ENCODE measurements at places on chromosomes 12 and 14.

- DNase-seq: peak; percentile 72
These were observed 4.7 kb upstream of the CDH24 start for GRCh38 chr14:23062002-23062401.

DNA sequence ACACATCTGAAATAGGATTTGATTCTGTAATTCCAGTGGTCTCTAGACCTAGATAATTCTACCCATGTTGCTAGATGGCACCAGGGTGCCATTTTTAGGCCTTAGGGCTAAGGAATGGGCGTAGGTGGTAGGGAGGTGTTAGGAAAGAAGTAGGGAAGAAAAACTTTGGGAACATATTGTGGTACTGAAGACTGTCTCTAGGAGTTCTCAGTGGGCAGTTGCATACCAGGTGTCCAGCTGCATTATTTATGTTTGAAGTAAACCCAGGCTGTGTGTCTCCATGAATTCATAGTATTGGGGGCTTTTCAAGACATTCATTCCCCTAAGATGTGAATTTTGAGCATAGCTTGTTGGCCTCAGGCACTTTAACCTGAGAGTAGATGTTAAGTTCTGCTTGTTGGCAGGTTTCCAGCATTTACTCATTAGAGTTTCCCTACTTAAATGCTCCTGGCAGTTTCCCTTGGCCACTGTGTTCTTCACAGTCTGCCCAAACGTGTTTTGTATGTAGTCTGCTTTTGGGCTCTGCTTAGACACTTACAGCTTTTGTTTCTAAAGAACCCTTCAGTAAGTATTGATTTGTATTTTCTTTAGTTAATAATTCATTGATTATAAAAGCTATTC is 31.5 kb upstream of the CCT2 start:
- peak; percentile 35 for DNase-seq

- no peak for DNase-seq
These were observed 16.3 kb upstream of the IRF2BPL start for GRCh38 chr14:77044783-77045237.

DNA sequence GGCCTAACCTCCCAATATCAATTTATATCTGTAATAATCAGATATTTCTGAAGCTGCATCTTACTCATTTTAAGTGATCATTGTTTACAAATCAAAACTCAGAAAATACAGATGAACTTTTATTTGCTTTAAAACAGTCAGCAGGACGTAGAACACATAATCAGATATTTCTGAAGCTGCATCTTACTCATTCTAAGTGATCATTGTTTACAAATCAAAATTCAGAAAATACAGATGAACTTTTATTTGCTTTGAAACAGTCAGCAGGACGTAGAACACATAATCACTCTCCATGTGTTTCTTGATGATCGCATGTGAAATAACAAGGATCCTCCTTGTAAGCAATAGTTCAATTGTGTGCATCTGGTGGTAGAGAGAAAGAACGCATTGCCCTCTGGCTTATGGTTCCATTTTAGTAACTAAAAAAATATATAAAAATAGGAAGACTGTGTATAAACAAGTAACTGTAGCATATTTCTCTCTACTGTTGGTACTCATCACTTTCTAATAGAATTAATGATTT is 15.0 kb upstream of the TMTC2 start:
- no peak for DNase-seq

DNA sequence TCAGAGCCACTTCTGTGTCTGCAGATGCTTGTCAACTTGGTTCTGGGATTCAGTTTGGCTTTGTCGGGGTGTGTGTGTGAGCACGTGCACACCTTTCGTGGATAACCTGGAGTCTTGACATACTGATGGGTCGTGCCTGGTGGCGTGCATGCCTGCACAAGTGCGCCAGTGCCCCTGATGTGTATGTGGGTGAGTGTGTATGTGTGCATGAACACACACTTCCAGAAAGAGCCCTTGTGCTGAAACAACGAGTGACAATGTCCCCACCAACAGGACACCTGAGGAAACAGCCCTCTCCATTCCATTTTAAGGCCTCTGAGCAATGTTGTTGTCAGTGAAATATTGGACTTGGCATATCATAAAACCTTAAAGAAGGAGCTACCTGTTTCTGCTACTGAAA is 53.9 kb downstream of the SMUG1 start:
- DNase-seq: no peak

- DNase-seq: no peak
These were observed 49.9 kb downstream of the ESR2 start for GRCh38 chr14:64244279-64244678.

GRCh38 chr12:117279606-117280005 is 81.8 kb downstream of the NOS1 start:
- no peak for DNase-seq

- DNase-seq: no peak
These were observed 7.9 kb upstream of the HCAR1 start for GRCh38 chr12:122738571-122738970.

DNA sequence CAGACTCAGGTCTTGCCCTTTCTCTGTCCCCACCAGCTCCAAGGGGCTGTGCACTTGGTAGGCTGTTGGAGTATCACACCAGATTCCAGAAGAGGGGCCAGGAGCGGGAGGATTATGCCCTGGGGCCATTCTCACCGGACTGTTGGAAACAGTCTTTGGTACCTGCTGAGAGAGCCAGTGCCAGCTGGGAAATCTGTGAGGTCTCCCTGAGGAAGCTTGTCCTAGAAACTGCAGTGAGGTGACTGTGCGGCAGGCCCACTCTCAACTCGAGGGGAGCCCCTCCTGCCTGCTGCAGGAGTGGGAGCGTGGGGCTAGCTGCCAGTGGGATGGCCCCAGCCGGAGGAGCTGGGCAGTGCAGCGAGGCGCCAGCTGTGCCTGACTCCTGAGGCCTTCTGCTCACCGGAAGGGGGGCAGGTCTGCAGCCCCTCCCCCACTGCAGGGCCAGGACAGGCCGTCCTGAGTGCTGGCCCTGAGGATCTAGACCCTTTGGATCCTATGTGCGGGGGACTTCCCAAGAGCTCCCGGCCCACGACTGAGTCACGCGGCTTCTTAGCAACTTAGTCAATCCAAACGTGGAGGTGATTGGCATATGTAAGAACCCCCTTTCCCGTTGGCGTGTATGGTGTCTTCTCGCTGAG is 295.2 kb downstream of the CACNA1C start:
- DNase-seq: no peak

GRCh38 chr12:65741656-65742017 is 82.6 kb upstream of the HMGA2 start:
- DNase-seq: no peak

DNA sequence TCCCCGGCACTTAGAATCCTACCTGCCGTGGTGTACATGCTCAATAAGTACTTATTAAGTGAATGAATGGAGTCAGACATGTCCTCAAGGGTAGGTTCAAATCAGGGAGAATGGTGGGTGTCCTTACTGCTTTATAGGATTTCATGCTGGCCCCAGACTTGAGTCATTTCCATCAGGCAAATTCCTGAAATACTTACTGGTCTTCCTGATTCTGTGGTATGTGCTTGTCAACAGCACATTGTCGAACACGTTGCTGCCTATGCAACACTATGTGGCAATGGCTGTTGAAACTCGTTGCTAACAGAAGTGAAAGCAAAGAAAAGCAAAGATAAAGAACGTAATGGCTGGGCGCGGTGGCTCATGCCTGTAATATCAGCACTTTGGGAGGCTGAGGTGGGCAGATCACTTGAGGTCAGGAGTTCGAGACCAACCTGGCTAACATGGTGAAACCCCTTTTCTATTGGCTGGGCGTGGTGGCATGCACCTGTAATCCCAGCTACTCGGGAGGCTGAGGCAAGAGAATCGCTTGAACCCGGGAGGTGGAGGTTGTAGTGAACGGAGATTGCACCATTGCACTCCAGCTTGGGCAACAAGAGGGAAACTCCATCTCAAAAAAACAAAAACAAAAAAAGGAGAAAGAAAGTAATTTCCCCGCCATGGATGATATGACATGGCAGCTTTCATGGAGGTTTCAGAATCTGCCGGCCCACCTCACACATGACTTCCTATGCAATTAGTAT is 214.9 kb downstream of the ZFP36L1 start:
- DNase-seq: peak; percentile 100

DNA sequence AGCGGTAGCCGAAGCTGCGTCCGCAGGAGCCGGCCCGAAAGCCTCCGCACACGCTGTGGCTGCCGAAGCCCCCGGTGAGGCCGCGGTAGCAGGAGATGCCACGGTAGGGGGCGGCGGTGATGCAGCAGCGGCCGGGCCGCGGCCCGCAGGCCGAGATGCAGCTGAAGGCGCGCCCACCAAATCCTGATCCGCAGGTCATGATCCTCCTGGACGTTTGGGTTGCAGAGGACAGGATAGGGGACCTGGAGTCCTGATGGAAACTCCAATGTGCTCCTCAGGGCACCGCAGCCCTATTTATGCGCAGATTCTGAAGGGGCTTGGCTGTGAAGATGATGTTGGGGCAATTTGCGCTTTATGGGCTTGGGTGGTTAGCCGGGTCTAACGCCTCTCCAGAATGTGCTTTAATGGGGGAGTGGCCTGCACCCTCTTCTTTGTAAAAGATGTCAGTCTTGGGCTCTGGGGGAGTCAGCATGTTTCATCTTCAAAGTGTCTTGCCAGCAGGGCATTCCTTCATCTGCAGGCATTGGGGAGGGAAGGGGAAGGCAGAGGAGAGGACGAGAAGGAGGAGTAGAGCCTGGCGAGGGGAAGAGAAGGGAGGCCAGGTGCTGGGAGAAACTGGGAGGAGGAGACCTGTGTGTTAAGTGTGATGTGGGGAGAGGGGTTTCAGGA is at the start of gene KRT81:
Gene KRT81, minus strand, starts transcription at position 268 of the 669 bp plus-strand sequence. Its CDS starts 69 bp downstream, at position 199.
- DNase-seq: no peak

- no peak for DNase-seq
These were observed 19.0 kb upstream of the RNASE12 start for GRCh38 chr14:20610002-20610765.

DNA sequence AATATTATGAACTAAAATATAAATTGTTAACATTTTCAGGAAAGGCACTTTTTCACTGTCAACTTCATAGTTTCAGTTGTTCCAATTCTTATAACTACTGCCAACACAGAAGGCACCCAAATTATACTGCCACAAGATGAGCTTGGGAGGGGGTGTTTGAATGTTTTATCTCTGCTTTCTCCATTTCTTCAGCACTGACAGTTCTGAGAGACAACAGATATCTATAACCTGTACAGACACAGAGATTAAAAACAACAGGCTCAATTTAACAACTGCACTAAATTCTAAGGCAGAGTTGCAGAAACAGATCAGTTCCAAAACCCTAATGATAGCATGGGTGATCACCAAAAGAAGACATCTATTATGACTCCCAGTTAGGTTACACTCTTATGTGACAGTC is 12.8 kb downstream of the SCAF11 start:
- DNase-seq: no peak

DNA sequence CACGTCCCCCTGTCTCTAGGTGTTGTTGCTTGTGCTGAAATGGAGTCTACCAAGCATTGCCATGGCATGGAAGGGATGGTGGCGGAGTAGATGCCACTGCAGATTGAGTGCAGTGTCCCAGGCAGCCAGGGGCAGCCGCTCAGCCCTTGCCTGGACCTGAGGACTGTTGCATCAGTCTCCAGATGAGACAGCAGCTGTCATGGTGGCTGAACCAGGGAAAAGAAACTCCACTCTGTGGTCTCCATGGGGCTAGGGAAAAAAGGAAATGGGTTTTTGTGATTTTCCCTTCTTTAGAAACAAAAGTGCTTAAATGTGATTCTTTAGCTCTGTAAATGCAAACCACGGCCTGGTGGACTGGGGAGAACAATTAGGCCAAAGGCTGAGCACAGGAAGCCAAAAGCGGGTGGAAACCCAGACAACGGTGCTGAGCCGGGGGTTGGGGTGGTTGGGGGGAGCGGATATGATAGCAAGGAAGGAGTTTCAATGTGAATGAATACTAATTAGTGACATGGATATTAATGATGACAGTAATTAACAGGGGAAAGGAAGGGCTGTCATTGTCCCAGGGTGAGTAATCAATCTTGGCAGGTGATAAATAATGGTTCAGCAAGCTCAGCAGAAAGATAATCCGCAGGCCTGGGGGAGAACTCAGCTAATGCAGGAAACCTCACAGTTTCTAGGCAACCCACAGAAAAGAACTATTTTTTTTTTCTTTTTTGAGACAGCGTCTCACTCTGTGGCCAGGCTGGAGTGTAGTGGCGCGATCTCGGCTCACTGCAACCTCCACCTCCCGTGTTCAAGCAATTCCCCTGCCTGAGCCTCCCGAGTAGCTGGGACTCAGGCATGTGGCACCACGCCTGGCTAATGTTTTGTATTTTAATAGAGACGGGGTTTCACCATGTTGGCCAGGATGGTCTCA is 442.6 kb downstream of the DPF3 start:
- DNase-seq: no peak

DNA sequence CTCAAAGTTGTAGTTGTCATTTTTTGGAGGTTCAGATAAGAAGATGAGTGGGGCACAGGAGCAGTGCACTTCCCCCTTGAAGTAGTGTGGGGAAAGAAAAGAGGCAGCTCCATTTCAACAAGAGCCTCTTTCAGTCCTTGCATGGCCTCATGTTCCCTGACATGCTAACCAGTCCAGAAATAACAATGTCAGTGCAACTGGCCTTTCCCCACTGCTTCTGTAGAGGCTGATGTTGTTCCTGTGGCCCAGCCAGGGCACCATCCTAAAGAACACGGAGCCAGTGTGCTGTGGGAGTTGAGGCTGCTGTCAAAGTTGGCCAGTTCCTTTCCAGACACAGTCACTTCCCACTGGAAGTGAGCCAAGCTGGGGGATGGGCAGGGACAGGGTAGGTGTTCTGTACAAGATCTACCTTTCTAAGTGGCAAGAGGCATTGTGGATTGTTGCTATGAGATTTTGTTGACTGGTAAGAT is 77.7 kb upstream of the SLC38A2 start:
- no peak for DNase-seq

GRCh38 chr14:71166180-71166837 is 259.1 kb downstream of the PCNX1 start:
- peak; percentile 87 for DNase-seq

- no peak for DNase-seq
These were observed 140.3 kb downstream of the NEDD1 start for GRCh38 chr12:97047361-97047760.

GRCh38 chr12:78037707-78038106 is 207.0 kb downstream of the NAV3 start:
- no peak for DNase-seq

- no peak for DNase-seq
These were observed 40.2 kb upstream of the RPL10L start for GRCh38 chr14:46691819-46692218.

- no peak for DNase-seq
These were observed 3.0 kb downstream of the B4GALNT1 start for GRCh38 chr12:57629897-57630471.

- no peak for DNase-seq
These were observed 68.2 kb upstream of the EVL start for GRCh38 chr14:99996951-99997571.

- peak; percentile 93 for DNase-seq
These were observed 391.2 kb downstream of the RAD51B start for GRCh38 chr14:68210729-68211299.

- no peak for DNase-seq
These were observed 31.2 kb upstream of the VPS33A start for GRCh38 chr12:122297494-122297893.

DNA sequence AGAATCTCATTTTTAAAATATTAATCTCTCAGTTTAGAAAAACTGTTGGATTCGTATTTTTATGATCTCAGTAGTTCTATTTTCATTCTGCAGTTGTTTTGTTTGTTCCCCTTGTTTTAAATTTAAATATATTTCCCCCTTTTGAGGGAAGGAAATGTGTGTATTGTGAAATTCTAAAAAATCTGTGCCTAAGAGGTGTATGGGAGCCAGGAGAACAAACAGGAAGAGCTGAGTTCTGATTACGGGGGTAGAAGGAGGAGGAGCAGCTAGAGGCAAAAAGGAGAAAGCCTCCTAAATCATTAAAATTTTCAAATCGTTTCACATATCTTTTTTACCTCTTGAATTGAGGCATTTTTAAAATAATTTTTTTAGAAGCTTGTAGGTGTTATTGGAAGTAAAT is 2.3 kb downstream of the RDH12 start:
- no peak for DNase-seq

GRCh38 chr12:119556854-119557253 is 36.7 kb upstream of the TMEM233 start:
- DNase-seq: no peak

Measured in HTR-8/SVneo (cell line).